Stimulated activated CD4-positive, alpha-beta T cell treated with anti-CD3 and anti-CD28 coated beads, Interleukin-1b, Interleukin-23, amount 100 ng/mL, for 1 hour (primary cell): ENCODE measurements at places on chromosomes 6 and 20.

GRCh38 chr20:34705397-34706301 lies 1.5 kb downstream of the TP53INP2 start:
- DNase-seq: no peak

DNA sequence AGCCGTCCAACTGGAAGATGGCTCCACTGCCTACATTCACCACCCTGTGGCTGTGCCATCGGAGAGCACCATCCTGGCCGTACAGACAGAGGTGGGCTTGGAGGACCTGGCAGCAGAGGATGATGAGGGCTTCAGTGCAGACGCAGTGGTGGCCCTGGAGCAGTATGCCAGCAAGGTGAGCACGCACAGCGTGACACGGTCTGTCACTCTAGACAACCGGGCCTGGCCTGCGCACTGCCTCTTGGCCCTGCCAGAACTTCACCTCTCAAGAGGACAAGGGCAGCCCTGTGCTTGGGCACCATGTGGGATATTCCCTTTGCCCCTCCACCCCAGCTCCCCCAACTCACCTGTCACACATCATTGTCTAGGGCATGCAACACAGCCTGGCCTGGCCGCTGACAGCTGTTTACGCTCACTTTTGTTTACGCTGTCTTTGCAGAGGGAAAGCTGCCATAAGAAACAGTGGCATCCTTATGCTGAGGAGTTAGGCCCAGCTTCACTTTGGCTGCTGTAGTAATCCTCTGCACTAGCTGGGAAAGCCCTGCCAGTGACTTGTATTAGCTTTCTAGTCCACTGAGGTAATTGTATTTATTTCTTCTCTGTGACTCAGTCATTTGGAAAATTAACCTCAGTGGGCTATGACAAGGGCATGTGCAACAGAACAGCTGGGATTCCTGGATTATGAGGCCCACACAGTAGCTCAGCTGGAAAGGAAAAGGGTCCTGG lies 9.8 kb upstream of the DEF6 start:
- no peak for DNase-seq

DNA sequence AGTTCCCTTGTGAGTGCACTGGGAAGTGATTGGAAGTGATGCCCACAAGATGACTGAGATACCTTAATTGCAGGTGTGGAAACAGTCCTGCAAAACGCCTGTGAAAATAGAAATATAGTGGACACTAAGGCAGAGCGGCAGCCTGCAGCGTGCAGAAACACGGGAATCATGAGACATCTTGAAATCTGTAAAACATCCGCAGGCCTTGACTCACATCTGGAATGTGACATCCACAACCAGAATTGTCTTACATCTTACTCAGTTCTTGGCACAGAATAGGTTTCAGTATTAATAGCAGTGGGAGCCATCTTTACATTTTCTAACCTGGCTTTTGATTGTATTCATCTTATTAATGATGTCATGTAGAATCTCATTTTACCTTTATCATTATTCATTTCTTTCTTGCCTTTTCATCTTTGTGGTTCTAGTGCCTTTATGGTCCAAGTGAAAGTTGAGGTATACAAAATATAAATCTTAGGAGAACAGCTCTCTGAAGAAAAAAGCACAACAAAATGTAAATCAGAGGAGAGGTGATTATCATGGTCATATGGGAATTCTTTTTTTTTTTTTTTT lies 44.6 kb downstream of the CDYL start:
- DNase-seq: no peak

DNA sequence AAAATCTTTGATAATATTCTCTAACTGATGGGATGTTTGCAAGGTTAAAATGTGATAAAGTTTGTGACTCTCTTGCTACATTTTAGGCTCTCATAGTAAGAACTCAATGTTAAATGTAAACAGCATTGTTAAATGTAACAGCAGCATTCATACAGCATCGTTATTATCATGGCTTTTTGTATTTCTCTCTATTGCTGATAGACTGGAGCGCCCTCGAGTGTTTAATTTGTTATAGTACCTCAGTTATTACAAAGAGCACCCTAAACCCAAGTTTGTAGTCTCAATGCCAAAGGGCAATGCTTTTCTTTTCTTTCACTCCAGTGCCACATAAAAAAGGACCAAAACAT lies 14.9 kb upstream of the TTPAL start:
- DNase-seq: no peak

DNA sequence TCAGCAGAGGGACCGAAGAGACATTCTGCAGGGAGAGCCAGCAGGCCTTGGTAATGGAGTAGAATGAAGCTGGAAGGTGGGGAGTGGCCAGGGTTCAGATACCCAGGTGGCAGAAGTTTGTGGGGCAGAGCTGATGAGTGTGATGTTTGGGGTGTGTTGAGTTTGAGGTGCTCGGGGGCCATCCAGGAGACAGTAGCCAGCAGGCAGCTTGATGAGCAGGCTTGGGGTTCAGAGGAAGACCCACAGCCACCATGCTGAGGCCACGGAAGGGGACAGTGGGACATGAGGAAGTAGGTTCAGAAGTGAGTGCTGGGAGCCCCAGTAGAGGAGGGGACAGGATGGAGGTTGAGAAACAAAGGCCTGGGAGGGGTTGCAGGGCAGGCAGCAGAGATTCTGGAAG lies 11.1 kb upstream of the FOXS1 start:
- DNase-seq: no peak
